NT2/D1 (cell line): ENCODE measurements at places on chromosomes 7 and 10.

DNA sequence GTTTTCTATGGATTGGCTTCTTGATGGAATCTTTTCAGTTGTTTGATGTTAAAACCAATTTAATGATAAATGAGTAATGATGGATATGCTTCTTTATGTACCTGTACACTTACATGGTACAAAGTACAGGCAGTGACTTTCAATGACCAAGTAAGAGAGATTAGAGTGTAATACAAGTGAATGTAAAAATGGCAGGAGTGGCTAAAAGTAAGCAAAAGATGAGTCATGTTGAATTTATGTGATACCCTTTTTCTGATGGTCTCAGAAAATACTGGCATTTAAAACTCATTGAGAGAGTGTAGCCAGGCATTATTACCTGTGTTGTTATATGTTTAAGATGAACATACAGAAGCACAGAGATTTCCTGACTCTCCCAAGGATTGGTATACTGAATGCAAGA, 97.1 kb downstream of the GPR85 start:
- no peak for DNase-seq

DNA sequence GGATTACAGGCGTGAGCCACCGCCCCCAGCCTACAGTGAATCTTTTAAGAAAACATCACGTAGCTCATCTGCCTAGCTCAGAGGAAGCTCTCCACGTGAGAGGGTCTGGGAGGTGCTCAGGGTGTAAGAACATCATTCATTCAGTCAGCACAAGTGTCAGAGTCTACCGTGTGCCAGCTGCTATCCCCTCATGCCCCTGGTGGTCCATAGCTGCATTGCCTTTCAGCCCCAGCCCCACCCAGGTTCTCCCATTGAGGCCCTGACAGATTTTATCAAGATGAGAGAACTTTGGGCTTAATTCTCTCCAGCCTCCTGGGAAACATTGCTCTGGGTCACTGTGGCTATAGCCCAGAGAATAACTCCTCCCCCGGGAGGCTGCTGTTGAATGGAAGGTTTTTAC, 45.1 kb downstream of the ZNF503 start:
- DNase-seq, result no peak

DNA sequence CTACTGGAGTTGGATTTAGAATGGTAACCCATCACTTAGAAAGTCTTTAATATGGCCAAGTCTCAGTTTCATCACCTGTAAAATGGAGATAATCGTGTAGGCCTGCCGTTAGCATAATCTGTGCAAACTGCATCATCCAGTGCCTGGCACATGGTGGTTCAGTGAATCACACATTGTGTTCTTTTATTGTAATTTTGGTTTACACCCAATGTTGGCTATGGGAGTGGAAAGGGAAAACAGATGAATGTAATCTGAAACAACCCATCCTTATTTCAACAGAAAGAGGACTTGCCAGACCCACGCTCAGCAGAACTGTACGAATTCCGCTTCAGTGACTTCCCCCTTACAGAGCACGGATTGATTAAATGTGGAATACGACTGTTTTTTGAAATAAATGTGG, 27.5 kb downstream of the PDE6C start:
- no peak for DNase-seq

GRCh38 chr10:128499956-128500355, 373.7 kb upstream of the MKI67 start:
- DNase-seq, result no peak

DNA sequence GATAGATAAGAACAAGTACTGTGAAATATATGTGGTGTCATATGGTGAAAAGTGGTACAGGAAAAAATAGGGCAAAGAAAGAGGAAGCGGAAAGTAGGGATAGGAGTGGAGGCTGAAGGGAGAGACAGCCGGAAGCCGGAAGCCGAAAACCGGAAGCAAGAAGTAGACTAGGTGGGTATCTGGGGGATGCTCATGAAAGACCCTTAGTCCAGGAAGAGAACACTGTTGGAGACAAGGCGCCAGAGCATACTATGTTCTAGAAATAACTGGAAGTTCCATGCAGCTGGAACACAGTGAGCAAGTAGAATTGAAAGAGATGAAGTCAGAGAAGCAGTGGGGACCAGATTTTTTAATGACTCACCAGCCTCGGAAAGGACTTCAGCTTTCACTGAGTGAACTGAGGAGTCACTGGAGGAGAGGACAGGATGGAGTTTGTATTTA, 22.5 kb downstream of the ST8SIA6 start:
- DNase-seq, result no peak

DNA sequence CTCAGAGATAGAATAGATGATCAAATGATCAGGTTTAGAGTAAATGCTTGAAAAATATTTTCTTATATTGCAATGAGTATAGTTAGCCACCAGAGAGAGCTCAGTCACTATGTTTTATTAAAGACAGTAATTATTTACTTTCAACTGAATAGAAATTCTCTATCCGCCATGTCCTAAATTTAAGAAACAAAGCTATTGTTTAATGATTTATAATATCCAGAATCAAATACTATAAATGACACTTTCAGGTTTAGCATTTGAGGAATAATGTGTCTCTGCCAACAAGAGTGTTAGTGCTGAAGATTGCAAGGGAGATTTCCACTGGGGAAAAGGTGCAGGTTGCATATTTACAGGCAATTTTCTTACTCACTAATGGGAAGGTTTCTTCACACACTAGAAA, 184.7 kb downstream of the DGKB start:
- DNase-seq, result peak; percentile 36

DNA sequence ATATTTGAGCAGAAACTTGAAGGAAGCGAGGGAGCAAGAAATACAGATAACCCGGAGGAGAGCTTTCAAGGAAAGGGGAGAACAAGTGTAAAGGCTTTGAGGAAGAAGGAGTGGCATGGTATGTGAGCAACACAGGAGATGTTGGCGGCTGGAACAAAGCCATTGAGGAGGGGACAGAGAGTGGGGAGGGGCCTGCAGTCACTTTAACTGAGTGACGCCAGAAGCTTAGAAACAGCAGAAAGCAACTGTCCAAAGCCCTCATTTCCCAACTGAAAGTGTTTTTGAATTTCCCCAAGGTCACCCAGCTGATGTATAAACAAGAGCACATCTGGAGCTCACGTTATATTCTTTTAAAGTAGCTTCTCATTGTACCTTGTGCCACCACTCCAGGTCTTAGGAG, 19.1 kb downstream of the AUTS2 start:
- DNase-seq, result no peak

DNA sequence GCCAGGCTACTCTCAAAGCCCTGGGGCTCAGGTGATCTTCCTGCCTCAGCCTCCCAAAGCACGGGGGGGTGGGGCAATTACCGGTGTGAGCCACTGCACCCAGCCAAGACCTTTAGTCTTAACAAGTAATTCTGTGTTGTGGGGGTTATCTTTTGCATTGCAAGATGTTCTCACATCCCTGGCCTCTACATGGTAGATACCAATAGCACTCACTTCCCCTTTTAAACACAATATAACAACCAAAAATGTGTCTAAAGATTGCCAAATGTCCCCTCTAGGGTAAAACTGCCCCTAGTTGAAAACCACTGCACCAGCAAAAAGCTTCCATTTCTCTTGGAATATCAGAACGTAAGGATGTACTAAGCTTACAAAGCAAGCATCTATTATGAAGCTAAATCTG, 225.0 kb downstream of the CTNNA3 start:
- no peak for DNase-seq

GRCh38 chr10:64148607-64149006, 627.4 kb downstream of the REEP3 start:
- DNase-seq, result no peak

DNA sequence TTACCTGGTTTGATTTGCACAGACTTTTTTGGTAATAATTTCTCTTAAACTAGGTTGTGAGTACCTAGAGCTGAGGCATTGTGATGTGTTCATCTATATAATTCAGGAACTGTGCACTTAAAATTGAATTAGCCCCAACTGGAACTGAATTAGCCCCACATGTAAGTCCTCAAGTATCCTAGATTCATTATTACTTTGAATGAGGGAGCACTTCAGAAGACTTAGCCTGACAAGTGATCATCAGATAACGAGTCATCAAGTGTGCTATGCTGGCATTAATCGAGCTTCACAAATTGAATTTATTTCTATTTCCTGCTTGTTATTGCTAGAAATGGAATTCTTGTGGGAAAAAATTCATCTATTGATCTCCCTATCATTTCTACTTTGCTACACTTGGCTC, 323.4 kb upstream of the SEMA3D start:
- no peak for DNase-seq

- DNase-seq, result no peak
Measured at GRCh38 chr10:114499116-114499515, 94.8 kb upstream of the AFAP1L2 start.

- DNase-seq, result no peak
Measured at GRCh38 chr7:18590744-18591340, 95.3 kb downstream of the HDAC9 start.

DNA sequence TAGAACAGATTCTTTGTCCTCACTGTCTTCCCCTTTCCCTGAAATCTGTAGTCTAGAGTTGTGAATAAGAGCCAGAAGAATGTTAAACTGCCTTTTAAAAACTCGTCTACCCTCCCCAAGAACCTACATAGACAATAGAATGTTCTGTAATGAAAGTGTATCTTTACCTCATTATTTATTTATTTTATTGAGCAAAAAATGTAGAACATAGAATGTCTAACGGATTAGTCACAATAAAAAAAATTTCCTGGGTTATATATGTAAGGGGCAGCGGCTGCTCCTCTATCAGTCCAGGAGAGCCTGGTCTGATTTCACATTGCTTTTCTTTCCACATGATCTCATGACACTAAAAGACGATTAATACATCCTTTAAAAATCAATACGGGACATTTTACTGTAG, 135.7 kb downstream of the SDK1 start:
- DNase-seq, result no peak

GRCh38 chr7:71238581-71239295, 106.8 kb downstream of the GALNT17 start:
- DNase-seq, result no peak

DNA sequence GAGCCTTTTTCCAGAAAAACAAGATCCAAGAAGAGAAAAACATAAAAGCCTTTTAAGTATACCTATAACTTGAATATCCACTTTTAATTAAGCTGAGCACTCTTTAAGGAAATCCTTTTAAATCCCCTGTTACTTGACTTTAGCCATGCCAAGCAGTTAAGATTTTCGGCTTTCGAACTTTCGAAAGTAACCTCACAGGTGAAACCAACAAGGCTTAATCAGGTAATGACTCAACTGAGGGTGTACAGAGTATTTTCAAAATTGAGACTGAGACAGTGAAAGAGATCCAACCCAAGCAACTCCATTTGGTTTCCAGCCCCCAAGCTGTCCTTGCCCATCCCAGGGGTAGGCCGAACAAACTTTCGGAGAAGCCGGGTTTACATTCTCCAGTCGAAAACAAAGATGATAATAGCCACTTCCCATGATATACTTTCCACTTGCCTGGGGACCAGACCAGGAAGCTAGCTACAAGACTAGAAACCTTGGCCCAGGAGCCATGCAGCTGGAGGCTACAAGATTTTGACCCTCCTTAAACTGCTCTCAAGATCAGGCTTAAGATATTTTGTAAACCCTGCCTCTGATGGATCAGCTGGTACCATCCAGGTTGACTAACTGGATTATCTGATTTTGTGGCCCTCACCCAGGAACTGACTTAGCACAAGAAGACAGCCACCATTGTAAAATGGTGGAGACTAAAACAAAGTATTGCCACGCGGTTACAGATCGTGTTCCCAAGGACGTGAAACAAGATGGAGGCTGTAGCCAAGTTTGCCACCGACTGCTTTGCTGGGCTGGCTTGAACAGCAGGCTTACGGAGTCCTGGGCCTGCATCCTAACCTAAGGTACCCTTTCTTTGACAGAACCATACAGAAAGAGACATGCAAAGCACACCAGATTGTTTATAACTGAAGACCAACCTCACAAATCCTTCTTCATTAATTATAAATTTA, 32.3 kb downstream of the C1GALT1 start:
- no peak for DNase-seq

DNA sequence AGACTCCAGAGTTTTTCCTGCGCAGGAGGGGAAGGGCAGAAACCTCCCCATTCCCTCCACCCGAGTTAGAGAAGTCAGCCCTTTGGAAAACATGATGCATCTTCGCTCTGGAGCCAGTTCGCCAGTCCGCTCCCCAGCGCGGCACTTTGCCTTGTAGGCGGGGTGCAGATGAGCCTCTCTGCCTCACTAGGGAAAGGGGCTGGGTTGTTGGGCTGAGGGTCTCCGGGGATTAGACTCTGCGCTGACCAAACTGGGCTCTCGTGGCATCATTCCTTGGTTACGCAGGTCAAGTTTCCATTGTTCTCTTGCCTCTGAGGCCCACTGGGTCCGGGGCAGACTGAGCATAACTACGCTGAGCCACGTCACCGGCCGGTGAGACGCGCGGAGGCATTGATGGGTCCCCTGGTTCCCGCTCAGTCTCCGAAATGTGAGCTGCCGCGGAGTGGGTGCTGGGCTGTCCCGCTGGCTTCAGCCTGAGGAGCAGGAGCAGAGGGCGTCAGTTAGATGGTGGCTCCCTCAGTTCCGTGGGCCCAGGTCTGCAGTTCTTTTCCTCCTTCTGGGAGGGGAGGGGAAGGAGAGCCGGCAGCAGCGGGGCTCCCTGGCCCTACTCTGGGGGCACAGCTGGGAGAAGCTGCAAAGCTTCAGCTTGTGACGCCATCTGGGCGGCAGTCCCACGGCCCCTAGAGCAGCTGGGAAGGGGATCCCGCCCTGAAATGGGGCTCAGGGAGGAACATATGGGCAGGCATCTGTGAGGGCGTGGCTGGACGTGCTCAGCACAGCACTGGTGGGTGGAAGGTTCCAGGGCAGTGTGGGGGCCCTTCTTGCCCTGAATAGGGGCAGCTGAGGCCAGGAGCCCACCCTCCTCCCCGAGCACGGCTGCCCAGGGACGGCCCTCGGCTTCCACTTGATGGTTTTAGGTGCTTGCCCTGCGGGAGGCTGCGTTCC, 121.3 kb upstream of the BTBD16 start:
- DNase-seq, result no peak

GRCh38 chr10:14532473-14533251, 201.9 kb upstream of the FRMD4A start:
- no peak for DNase-seq

GRCh38 chr10:116237970-116238369, 35.0 kb downstream of the GFRA1 start:
- DNase-seq, result no peak

DNA sequence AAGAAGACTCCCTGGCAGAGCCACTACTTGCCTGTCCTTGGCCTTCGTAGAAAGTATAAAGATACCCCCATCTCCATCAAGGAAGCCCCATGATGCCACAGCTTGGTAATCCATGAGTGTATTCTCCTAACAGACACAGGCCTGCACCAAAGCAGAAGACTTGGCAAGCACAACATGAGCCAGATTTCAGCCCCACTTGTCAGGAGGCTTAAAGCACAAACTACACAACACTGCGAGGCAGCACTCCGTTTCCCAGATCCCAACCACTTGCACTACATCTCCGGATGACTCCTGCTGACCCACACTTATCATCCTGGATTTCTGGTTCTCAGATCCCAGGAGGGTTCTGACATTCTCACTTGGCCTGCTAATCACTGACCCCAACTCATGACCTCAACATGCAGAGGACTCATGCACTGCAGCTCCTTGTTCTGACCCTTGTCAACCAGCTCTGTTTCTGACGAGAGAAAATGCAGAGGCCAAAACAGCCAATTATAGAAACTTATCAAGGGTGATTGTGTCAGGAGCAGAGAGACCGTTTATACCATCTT, 100.8 kb downstream of the RELN start:
- no peak for DNase-seq
